ENCODE measurements at places on chromosomes 12 and 14.

DNA sequence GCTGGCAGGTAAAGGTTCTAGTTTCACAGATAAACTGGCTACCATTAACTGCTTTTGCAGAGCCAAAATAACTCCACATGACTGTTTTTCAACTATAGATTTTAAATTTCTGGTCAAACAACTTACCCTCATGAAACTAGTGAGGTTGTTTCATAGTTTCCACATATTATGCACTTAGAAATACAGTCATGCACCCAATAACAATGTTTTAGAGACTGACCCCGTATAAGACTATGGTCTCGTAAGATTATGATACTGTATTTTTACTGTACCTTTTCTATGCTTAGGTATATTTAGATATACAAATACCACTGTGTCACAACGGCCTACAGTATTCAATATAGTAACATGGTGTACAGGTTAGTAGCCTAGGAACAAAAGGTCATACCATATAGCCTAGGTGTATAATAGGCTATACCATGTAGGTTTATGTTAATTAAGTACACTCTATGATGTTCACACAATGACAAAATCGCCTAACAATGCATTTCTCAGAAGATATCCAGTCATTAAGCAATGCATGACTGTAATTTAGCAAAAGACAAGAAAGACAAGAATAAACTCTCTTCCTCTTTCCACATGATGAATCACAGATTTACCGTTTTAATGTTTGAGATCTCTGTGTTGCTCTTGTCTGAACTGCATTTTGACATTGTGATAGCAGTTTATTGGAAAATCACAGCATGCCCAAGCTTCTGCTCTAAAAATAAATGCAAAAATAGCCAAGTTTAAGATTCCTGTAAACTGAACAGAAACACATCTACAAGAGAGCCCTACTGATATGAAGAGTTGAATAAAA lies 17.1 kb downstream of the DICER1 start:
- no peak for DNase-seq

- DNase-seq = no peak
Measured at GRCh38 chr12:69991690-69992288, 166.8 kb downstream of the MYRFL start.

DNA sequence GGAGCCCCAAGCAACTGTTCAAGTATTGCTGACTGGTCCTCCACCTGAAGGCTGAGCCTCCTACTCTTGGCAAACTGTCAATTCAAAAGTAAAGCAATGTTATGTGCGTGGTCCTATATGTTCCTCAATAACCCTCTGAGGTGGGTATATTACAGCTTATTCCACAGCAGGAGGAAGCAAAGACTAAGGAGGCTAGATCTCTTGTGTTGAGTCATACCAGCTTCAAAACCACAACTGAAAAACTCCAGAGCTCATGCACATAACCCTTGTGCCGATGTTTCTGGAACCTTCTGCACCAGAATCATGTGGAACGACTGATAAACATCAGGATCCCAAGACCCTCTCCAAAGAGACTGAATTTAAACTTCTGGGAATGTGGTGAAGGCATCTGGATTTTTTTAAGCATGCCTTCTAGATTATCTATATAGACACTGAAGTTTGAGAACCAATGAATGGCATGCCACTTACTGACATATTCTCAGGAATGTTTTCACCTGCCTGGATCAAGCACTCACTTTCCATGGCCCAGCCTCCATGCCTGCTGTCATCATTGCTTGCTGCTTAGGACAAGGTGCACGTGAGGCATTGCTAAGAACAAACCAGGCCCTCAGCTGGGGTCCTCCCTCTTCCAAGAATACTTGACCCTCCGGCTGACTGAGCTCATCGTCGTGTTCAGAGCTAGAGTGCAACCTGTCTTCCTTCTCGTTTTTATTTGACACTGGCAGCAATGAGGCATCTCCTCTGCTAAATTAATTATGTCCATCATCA lies 194.7 kb downstream of the BCL11B start:
- DNase-seq = no peak

- DNase-seq = no peak
Measured at GRCh38 chr12:24045816-24046257, 96.4 kb upstream of the SOX5 start.

- DNase-seq = no peak
Measured at GRCh38 chr12:123107926-123108681, 42.8 kb downstream of the PITPNM2 start.

DNA sequence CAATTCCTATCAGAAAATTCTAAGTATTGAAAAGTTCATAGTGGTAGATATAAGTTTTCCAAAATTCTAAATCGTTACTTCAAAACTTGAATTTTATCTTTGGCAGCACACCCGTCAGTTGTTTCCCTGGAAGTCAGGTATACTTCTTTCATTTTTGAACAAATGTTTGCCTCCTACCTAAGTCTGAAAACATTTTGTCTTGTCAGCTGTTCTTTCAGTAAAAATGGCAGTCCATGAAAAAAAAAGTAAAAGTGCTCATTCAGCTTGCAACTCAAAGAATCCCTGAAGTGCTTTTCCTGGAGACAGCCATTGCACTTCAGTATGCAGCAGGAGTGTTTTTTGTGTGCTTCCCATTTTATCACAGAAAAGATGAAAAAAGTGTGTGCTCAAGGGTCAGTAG lies 130.1 kb upstream of the NEDD1 start:
- DNase-seq = no peak

- no peak for DNase-seq
Measured at GRCh38 chr12:46133751-46134150, 135.1 kb downstream of the SLC38A1 start.

DNA sequence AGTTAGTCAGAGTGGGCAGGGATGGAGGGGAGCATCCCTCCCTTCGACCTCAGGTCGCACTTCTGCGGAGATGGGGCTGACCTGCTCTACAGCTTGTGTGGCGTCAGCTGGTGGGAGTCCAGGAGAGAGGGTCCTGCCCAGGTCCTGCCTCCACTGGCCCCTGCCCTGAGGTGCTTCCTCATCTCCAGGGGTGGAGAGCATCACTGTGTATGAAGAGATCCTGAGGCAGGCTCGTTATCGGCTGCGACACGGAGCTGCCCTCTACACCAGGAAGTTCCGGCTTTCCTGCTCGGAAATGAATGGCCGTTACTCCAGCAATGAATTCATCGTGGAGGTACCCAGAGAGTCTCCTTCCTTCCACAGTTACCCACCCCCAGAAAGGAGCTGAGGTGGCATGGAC lies 20.2 kb downstream of the CLSTN3 start:
- DNase-seq = no peak

DNA sequence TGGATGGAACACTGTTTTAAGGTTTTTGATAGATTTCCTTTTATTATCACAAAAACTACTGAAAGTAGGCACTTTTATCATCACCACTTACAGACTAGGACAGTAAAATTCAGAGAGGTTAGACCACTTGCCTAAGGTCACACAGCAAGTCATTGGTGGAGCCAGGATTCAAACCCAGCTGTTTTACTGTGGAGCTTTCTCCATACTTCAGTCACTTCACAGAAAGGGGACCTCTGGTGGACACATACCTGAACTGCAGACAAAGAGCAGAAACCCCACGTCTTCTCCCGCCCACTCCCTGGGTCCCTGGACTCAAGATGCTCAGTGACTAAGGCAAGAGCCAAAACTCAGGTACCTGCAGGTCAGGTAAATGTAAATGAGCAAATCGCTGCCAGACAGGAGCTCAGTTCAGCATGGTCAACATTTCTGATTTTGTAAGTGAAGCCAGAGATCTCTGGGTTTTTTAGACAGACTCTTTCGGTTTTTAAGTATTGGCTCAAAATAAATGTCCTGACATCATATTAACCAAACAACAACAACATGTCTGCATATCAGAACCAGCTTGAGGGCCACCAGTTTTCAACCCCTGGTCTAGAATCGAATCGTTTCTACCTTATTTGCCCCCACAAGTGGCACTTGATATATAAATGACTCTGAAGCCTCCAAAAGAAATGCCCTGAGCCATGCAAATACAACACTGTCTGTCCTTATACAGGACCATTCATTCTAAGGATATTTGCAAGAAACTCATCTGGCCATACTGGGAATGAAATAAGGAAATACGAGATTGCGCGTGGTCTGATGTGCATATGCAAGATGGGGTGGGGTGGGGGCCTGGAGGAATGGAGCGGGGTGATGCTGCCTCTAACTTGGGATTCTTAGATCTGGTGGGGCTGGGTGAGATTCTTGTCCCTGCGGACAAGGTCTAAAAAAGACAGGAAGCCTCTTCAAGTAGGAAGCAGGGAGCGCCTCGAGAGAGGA lies 110.9 kb downstream of the KSR2 start:
- DNase-seq = no peak

GRCh38 chr12:115351514-115352077 lies 667.6 kb upstream of the TBX3 start:
- DNase-seq = no peak

DNA sequence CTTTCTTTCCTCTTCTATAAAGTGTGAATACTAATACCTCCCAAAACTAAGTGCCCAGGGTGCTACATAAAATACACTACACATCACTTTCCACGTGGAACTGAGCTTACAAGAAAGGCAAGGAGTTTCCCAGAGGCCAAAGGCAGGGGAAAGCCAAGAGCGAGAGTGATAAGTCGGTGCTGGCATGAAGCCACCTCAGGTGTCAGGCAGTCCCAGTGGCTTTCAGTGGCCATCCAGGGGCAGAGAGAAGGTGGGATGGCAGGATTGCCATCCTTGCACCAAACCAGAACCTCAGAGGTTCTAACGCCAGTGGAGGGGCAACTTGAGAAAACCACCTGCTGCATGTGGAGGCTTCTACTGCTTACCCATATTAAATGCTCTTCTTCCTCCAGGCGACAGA lies 79.7 kb upstream of the DIO3 start:
- no peak for DNase-seq

- no peak for DNase-seq
Measured at GRCh38 chr12:43277651-43278540, 274.1 kb downstream of the ADAMTS20 start.

Data from amniotic stem cell (primary cell).